ENCODE measurements at places on chromosomes 11 and 22.

GRCh38 chr11:116601814-116602636 is 170.8 kb downstream of the BUD13 start:
- no peak for DNase-seq

DNA sequence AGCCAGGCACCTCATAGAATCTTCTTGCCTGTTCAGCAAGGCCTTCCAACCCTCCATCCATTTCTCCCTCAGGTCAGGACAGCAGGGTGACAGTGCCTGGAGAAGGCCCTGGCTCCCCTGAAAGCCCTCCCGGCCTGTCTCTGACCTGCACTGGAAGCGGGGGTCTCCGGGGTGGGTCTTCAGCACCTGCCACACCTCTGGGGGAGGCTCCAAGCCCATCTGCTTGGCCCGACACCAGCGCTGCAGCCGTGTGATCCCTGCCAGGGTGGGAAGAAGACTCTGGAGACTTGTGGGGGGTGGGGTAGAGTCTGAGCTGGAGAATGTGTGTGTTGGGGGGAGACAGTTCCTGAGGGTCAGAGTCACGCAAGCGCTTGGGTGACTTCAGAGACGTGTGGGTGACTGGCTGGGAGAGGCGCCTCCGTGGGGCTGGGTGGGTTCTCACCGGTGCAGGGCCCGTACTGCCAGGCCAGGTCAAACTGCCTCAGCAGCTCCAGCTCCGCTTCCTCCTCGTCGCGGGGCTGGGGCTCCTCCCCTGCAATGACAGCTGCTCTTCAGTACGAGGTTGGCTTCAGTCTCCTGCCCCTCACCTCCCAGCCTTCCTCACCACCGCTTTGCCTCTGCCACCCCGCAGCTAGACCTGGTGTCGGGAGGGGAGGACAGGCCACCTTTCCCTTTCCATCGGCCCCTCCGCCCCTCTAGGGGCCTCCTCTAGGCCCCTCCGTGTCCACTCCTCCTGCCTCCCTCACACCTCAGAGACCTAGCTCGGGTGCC is 615 bp downstream of the POLD4 start:
- peak; percentile 59 for DNase-seq

DNA sequence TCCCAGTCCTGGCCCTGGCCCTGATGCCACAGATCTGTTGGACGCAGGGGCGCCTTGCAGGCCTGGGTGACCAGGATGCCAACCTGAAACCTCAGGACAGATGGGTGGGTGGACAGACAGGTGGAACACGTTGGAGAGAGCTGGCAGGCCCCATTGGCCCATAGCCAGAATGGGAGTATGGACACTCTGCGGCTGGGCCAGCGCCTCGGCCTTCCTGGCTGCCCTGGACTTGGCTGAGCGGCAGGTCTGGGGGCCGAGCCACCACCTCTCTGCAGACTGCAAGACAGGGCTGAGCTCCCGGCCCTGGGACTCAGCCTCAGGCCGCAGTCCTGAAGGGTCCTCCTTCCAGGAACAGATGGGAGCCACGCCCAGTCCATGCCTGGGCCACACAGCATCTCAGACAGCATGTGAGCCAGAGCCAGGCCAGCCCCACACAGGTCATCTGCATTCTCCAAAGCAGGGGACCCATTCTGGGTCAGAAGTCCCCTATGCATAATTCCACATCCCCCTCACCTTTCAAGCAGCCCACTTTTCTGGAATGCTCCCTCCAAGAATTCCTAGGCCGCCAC is 14.1 kb downstream of the WNT7B start:
- DNase-seq, result peak; percentile 12

- no peak for DNase-seq
Observed at GRCh38 chr11:111230122-111230465, 15.4 kb upstream of the POU2AF2 start.

DNA sequence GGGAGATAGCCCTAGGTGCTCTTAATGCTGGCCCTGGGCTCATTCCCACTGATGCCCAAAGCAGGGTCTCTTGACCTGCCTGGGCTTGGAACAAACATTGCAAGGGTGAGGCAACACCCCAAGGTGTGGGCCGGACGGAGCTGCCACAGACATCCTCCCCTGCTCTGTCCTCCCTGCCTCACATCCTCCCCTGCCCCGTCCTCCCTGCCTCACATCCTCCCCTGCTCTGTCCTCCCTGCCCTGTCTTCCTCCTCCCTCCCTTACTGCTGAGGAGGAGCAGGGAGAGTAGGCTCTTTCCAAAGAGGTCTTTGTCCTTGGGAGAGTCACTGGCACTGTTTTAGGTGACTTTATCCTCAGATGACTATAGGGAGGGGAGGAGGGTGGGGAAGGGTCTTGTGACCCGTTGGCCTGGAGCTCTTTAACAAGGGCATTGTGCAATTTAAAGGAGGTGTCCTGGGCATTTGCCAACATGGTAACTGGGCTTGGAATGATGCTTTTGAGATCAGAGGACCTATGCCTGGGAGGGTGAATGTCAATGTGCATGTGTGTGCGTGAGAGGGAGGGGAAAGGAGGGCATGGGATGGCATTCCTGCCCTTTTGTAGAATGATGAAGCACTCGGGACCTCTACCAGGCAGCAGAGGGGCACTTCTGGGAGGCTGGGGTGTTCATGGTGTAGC is 700 bp downstream of the FAM180B start:
- no peak for DNase-seq

DNA sequence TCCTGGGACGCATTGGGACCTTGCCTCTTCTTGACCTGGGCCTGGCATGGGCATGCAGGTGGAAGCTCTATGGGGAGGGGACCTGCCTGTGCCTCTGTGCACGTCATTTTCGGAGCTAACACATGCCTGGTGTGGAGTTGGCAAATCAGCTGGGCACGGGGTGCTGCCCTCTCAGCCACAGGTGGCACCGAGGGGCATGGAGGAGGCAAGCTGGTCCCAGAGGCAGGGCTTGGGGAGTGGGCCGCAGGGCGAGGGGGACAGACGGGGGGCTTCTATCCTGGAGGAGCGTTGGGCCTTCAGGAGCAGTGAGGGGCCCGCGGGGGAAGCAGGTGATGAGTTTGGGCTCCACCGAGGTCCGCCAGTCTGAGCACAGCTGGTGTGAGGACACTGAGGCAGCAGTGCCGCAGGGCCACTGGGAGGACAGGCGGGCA is 362.0 kb downstream of the TBC1D22A start:
- DNase-seq, result no peak

- DNase-seq, result peak; percentile 79
Observed at GRCh38 chr11:66579017-66579606, 10.7 kb upstream of the CTSF start.

- no peak for DNase-seq
Observed at GRCh38 chr11:2072551-2073261, 66.5 kb downstream of the IGF2 start.

- no peak for DNase-seq
Observed at GRCh38 chr11:133918608-133919260, 38.0 kb downstream of the IGSF9B start.

- DNase-seq, result peak; percentile 93
Observed at GRCh38 chr22:29871684-29872083, 11.3 kb upstream of the MTMR3 start.
